GOT3 (cell line): ENCODE measurements at places on chromosomes 3 and 15.

DNA sequence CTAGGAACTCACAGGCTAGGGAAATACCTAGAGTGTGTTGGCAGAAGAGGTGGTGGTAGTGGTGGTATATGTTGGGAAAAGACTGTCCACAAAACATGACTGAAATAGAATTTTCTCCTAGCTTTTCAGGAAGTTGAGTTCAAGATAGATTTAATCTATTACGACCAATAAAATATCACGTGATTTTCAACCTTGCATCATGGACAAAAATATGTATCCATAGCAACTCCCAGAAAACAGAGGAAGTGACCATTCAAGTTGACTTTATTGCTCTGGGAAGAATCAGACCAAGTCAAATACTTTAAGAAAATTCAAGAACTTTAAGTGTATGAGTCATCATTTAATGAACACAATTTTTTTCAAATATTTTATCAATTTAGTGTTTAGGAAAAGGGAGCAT is 347.0 kb upstream of the ZNF385D start:
- no peak for DNase-seq

- DNase-seq, result no peak
Observed at GRCh38 chr3:125351152-125351551, 24.0 kb downstream of the ZNF148 start.

DNA sequence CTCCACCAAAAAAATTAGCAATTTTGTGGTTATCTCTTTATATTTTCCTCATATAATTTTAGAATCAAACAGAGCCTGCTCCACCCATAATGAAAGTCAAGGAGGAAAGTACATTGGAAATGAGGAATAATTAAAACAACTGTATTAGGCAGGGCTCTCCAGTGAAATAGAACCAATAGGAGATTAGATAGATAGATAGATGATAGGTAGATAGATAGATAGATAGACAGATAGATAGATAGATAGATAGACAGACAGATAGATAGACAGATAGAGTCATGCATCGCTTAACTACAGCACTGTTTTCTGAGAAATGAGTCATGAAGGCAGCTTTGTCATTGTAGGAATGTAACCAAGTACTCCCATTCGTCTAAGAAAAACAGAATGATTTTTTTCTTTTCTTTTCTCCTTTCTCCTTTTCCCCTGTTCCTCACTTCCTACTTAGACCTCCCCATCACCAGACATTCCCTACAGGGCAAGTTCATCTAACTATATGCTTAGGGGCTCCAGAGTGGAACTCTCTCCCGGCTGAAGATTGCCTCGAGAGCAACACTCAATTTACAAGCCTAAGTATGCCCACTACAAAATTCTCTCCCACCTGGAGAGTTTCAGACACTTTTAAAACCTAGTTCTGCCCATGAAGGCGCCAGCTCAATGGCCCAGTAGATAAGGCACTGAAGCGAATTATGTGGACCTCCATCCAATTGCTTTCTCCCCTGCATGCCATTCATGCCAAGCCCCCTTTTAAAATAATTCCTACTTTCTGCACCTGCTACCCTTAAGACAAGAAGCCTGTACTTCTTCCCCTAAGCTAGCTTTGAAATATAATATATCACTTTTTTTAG is 53.3 kb upstream of the LIPC start:
- DNase-seq, result no peak

DNA sequence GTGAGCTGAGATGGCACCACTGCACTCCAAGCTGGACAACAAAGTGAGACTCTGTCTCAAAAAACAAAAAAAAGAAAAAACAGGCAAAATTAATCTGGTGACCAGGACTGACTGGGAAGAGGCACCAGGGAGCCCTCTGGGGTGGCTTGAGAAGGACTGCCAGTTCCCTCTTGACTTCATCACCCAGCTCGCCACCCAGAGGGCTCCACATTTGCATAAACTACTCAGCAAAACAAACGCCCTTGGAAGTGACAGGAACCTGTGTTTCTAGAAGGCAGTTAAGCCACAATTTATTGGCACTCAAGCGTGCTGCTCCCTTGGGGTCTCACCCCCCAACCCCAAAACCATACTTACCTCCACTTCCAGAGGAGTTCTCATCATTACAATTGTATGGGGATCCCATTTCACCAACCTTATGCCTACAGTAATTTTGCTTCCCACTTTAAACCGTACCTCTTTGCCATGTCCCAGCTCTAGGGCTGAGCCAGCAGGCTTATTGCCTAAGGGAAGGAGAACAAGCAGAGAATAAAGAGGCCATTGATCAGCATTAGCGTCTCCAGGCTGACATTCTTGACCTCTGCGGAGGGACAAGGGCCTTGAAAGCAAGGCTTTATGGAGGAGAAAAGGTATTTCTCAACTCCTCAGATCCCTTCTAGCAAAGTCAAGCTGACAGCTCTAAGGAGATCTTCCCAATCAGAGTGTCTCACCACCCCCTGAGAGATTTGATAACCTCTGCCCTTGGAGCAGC is 357.4 kb downstream of the SHQ1 start:
- DNase-seq, result no peak
